ENCODE measurements at places on chromosomes 3 and 15.

DNA sequence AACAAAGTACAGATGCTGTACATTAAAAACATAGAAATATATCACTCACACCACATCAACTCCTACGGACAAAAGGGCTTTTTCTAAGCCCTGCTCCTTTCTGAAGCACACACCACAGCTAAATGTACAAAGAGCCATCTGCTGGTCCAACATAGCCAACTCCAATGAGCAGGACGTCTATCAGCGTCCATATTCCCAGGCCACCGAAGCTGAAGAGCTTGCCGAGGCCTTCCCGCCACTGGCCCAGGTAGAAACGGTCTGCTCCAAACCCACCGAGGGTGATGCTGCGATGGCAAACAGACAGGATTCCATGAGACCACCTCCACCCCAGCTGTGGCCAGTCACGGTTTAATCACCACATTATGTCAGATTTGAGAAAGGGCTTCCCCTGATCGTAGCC is 9.8 kb downstream of the TM2D3 start:
- no peak for ATAC-seq

DNA sequence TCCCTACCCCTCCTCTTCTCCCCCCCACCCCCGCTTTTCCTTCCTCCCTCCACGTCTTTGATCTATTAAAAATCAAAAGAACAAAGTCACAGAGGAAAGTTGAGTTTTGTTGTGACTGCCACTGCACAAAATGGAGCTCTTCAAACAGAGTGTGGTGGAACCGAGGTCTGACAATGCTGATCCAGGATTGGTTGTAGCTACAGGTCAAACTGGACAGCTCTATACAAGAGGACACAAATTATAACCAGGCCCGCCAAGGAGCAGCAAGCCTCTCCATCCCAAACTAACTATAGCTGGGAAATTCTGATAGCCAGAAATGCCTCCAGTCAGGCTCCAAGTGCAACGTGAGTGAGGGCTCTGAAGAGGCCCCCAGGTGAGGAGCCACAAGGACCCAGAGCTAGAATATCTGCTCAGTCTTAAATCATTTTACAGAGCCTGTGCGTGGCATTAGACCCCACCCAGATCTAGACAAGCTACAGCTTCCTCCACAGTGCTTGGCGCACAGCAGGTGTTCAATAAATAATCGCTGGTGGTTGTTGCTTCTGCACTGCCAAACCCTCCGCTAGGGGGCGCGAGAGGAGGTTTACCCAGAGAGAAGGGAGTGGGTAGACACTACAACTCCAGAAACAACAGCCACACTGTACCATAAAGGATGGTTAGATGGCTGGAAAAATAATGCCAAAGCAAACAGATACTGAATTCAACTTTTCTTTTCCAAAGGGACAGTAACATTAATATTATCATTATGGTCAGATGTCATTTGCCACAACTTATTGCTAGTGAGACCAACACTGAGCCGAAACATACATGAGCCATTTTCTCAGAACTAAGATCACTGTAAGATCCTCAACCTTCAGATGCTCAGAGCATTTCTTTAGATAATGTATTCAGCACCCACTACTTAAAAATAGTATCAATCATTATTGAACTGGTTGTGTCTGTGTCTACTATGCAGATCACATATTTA is 44.6 kb downstream of the ZIC4 start:
- no peak for ATAC-seq

DNA sequence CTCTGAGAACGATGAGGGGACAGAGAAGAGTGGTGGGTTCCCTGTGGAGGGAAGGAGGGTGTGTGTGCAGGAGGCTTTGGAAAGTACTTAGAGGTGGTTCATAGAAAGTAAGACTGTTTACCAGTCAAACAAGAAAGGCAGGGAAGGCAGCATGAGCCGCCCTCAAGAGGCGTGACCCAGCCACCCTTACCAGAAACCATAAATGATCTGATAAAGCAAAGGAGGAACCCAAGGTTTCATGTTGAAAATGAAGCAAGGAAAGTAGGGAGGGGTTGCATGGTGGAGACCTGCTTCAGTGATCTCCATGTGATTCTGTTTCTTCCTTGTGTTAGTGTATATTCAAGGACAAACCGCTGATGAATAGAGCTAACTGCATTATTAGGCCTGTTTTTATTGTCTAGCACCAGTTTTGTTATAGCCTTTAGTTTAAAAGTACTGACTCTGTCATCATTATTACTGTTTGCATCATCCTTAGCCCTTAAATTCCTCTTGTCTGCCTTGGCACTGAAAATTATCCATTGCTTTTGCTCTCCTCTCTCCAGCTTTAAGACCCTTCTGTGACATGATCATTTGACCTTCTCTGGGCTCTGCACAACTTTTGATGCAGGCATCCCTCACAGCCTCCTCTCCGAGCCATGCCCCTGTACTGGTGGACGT is 96.1 kb downstream of the STAC start:
- peak; percentile 15 for ATAC-seq

GRCh38 chr3:191240486-191240885 is 41.4 kb downstream of the OSTN start:
- ATAC-seq = no peak

- no peak for ATAC-seq
Observed at GRCh38 chr3:164851905-164852304, 226.4 kb downstream of the SI start.

DNA sequence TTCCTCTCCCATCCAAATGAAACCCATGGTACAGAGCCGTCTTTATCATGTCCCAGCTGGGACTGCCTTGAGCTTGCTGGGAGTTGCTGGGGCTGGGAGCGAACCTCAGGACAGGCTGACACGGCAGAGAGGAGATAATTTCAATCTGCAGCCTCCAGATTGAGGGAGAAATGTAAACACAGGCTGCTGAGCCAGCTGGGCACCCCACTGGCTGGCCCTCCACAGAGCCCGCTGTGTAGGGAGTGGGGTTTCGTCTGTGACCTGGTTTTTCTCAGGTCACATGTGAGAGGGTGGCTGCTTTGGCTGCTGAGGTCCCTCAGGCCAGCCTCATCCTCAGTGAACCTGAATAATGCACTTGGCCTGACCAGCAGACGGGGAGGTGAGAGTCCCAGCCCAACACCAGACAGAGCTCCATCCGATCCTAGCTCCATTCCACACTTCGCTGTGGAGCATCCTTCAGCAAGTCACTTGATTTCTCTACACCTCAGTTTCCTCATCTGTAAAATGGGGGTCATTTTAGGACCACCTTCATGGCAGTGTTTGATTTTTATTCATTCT is 121.6 kb upstream of the MRPS22 start:
- ATAC-seq = no peak

DNA sequence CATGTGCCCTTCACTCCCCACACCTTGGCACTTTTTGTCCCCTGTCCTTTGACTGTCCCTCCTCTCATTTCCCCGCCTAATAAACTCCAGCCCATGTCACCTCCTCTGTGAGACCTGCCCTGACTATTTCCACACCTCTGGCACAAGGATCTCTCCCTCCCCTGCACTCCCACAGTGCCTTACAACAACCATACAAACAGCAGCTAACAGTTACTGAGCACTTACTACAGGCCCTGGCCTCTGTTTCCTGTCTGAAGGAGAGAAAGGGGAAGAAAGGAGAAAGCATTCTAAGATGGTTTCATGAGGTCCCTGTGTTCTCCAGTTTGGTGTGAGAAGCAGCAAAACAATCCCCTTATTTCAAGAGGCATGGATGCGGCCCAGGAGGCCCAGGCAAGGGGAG is 20.0 kb upstream of the TRH start:
- ATAC-seq = no peak

DNA sequence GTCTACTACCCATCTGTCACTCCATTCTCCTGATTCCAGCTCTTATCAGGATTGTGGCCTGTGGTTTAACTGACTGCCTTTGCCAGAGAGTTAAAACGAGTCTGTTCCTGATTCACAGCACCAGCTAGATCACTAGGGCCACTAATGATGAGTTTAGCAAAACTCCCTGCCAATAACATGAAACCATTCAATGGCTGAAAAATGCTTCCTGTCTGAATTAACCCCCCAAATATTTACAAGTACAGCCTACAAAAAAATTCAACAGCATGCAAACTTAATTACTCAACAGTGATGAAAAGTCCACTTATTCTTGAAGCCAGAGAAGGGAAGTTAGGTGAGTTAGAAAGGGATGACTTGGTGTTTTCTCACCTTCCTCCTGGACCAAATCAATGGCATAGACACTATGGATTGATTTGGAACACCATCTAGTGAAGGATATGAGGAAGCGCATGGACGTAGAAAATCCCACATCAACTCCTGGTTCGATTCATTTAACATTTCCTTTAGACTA is 141.4 kb downstream of the TGFBR2 start:
- no peak for ATAC-seq

GRCh38 chr3:89419647-89420241 is 312.3 kb downstream of the EPHA3 start:
- no peak for ATAC-seq

DNA sequence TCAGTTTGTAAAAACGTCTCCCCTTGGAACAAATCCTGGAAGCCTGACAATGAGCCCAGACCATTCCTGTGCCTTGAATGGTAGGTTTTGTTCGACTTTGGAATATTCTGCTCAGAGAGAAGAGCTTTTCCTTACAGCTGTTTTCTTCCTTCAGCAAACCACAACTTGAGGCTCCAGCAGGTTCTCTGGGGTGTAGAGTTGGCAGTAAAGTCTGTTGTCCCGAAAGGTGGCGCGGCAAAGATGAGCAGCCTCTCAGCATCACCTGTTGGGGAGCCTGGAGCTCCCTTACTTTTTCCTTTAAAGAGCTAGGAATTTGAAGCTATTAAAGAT is 65.4 kb downstream of the BOC start:
- ATAC-seq = no peak

- no peak for ATAC-seq
Observed at GRCh38 chr3:141465221-141465620, 21.6 kb upstream of the RASA2 start.

- ATAC-seq = no peak
Observed at GRCh38 chr3:187385296-187385695, 17.1 kb downstream of the RTP4 start.

DNA sequence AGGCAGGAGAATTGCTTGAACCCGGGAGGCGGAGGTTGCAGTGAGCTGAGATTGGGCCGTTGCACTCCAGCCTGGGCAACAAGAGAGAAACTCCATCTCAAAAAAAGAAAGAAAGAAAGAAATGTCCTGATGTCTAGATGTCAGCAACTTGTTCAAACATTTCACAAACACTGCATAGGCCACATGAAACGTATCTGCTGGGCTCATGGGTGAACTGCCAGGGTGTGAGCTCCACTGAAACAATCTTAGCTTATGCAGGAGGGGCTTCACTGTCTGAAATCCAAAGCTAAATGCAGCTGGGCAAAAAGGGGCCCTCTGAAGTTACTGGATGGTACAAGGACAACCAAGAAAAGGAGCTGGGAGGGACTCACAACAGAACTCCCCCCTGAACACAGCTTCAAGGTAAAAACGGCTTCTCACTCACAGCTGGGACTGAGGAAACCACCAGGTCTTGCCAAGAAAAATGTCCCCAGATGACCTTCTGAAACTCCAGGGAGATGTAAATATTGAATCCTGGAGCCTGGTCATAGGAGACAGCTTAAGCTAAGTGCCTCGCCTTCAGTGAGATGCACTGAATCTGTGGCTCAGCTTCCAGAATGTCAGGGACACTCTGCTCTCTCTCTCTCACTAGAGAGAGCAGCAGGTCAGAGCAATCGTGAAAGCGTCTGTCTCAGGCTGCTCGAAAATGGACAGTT is 31.9 kb downstream of the SEC61A1 start:
- ATAC-seq = no peak

DNA sequence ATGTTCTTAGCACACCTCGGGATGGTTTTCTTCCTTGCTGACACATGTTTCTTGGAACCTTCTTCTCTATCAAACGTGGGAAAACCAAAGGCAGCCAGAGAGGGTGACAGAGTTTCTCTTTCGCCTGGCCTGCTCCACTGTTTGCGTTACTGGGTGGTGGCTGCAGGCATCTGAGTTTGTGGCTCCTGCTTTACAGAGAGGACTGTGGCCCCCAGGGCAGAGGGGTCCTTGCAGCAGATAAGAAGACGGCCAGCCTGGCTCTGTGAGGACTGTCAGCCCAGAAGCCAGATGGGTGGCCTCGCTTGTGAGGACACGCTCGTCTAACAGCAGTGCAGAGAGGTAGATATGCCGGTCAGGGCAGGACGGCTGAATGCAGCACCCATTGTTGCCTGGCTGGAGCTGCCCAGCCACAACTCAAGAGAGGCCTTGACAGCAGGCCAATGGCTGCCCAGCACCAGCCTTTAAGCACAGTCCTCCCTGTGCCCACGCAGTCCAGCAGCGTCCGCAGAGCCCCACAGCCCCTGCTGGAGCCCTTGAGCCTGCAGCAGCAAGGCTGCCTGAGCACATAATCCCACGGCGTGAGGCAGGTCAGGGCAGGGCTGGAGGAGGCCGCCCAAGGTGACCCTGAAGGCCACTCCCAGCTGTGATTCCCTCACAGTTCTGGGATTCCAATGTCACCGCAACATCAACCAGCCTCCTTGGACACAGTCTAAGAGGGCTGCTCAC is 15.0 kb upstream of the SPTBN5 start:
- no peak for ATAC-seq

- ATAC-seq = no peak
Observed at GRCh38 chr15:43126356-43126755, 7.0 kb upstream of the TMEM62 start.

GRCh38 chr3:85853805-85854204 is 895.0 kb downstream of the CADM2 start:
- ATAC-seq = no peak

Measured in esophagus mucosa (tissue), 1 donor.